Myocyte (in vitro differentiated cells): ENCODE measurements at places on chromosomes 7 and 10. TPM values are rescaled to one million over a fixed set of nuclear protein-coding genes. Genes with fewer than 3 reads are reported as not detected.

The CH25H gene
- total RNA-seq, result 0.36 and 1.0 TPM in 2 replicates

DNA sequence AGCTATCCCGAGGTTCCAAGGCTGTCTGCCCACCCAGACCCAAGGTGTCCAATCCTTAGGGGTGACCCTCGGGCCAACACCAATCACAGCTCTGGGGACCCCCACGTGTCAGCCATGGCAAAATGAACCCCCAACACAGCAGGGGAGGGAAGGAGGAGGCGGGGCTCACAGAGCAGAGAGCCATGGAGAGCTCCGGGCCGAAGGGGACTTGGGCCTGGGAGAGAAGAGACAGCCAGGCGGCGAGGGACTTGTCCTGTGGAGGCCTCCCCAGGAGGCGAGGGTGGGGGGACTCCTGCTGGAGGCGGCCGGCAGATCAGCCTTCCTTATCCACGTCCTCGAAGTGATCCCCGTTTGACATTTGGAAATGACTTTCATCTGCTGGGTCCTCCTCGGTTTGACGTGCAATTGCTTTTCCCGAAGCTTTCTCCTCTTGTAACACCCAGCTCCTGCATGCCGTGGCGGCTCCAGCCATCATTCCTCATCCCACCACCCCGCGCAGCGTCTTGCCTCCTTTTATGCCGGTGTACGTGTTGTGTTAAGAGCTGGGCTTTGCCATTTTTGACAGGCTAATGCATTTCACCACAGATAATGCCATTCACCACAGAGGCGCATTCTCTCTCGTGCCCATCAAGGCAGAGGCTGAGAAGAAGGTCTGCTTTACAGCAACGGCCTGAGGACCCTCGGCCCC lies 337.4 kb downstream of the DNAJB6 start:
- no peak for DNase-seq

DNA sequence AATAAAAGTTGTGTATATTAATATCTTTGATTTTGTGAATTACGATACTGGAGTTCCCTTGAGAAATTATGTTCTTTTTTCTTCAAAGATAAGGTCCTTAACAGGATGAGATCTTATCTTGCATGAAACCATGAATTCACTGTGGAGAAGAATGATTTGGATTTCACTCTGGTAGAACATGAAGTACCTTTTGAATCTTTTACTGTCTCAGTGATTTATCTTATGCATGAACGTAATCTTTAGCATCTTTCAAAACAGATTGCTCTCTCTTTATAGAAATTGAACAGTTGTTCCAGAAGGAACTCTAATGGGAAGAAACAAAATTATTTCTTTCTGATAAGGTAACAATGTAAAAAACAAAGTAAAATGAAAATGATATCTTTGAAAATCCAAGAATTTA lies 11.0 kb upstream of the ZNF438 start:
- no peak for DNase-seq

DNA sequence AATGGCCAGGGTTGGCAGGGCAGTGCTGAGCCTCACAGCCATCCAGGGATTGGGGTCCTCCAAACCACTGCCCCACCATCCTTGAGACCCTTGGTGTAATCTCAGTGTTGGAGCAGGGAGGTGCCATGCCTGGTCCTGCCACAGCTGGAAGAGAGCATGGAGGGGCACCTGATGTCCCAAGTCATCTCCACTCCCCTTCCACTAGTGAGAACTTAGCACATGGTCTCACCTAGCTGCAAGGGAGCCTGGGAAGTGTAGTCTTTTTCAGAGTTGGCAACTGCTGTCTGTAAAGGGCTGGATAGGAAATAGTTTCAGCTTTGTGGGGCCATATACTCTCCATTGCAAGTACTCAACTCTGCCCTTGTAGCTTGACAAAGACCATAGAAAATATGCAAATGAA lies 238.7 kb downstream of the RPS24 start:
- no peak for DNase-seq

DNA sequence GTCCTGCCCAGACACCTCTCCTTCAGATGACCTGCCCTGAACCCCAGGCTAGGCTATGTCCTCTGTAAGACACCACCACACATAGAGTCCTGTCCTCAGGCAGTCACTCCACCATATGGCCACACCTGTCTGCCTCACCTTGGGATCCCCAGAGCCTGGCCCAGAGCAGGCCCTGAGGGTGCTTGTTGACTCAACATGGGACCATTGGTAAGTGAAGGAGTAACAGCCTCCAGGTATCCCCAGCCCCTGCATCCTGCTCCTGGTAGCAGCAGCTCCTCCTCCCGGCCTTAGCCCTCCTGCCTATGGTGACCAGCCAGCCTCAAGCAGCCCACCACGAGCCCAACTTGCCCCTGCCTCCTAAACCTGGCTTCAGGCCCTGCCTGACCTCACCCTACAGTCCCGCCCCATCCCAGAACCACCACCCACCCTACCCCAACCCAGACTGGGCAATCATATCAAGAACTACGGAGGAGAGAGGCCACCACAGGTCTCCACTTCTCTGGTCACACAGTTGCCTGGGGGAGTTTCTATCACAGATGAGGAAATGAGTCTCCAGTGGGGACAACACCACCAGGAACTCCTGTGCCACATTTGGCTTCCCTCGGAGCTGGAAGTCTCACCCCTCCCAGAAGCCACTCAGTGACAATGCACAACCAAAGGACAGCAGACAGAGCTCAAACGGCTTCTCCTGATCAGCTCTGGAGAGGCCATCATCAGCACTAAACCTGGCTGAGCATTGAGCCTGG lies 136.6 kb downstream of the GRID1 start:
- no peak for DNase-seq

DNA sequence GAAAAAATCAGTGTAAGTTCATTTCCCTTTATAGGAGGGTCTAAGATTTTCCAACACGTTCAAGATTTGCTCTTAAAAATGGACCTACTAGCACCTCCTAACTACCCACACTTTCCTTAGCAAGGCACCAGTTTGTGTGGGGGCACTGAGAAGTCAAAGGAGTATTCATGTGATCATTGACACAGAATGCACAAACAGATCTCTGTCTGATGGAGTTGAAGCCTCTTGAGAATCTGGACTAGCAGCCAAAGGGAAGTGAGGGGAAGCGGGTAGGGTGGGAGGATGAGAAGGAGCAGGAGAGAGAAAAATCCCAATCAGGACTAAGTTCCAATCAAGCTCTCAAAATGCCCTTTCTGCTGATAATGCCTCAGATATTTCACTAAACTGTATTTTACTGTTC lies 4.1 kb downstream of the MMS19 start:
- no peak for DNase-seq

DNA sequence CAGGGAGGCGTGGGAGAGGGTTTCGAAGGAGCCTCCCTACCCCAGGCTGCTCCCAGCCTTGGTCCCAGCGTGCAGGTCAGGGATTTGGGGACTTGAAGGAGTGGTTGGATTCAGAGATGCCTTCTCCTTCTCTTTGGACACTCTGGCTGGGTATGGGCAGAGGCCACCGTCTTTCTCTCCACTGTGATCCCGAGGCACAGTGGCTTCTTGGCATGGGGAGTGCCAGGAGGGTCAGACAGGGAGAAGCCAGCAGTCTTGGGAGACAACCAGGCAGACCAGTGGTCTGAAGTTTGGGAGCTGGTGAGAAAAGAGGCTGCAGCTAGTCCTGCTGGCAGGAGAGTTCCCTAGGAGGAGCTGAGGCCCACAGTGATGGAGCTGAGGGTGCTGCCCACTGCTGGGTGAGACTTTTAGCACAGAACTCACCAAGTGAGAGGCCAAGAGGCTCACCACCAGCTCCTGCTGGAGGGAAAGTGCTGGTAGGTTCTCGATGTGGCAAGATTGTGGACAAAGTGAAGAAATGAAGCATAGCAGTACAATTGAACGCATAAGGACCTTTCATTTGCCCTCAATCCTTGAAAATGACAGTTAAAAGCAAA lies 35.2 kb upstream of the WDFY4 start:
- peak; percentile 30 for DNase-seq

The TMEM270 gene
- not detected in 2 replicates for total RNA-seq
